H54 (cell line): ENCODE measurements at places on chromosomes 16 and 17.
A peak's percentile ranks its signal among the peaks of the same experiment; 100 is the strongest.

DNA sequence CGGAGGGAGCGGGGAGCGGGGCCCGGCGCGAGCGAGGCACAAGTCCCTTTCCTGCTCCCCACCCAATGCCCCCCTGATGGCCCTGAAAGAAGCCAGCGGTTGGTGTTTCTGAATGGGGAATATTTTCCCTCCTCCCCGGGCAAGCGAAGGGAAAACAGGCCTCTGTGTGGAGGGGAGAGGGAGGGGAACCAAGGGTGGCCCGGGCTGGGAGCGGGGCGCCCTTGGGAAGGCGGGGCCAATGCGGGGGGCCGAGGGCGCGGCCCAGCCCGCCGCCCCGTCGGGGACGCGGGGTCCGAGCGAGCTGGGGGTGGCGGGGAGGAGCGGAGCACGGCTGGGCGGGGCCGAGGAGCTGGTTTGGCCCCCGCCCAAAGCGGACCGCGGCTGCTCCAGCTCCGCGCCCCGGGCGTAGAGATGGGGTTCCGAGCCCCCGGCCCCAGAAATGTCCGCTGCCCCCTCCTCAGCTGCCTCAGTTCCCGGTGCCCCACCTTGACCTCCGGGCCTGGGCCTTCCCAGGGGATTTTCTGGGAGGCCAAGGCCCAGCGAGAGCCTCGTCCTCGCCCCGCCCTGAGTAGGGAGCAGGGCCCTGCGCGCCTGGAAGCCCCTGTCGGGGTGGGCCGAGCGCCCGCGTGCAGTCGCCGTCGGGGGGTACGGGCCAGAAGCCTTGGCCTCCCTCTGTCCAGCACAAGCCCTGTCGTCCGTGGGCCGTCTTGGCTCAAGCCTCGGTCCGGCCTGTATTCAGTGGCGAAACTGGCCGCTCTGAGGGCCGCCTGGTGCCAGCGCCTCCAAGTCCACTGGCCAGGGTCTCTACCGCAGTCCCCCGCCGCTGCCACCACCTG lies 3.9 kb upstream of the HEXIM1 start:
- no peak for DNase-seq

DNA sequence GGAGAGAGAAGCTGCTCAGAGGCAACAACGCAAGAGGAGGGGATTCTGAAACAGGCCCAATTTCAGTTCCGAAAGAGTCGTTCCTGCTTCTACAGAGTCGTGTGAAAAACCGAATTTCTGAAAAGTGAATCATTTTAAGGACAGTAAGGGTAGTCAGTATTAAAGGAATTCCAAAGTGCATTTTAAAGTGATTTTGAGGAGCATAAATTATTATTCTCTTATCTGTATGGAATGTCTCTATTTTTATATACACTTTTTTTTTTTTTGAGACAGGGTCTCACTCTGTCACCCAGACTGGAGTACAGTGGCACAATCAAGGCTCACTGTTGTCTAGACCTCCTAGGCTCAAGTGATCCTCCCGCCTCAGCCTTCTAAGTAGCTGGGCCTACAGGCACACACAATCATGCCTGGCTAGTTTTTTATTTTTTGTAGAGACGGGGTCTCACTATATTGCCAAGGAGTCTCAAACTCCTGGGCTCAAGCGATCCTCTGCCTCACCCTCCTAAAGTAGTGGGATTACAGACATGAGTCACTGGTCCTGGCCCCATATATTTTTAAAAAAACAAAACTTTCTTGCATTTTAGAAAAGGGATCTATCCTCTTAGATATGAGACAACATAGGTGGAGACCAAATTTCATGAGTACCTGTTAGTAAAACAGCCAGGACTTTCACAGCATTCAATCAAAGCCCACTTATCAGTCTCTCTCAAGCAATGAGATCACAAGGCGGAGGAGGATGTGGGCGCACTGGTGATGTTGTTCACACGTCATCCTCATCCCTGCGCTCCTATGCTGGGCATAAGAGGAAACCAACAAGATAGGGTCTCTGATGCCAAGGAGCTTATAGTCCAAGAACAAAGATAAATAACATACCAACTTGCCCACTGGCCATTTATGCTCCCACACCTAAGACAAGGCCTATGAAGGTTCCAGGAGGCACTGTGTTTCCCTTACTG lies 53.2 kb downstream of the SMG6 start:
- DNase-seq = no peak

- no peak for DNase-seq
Measured at GRCh38 chr16:3570420-3571062, 6.7 kb downstream of the NLRC3 start.

DNA sequence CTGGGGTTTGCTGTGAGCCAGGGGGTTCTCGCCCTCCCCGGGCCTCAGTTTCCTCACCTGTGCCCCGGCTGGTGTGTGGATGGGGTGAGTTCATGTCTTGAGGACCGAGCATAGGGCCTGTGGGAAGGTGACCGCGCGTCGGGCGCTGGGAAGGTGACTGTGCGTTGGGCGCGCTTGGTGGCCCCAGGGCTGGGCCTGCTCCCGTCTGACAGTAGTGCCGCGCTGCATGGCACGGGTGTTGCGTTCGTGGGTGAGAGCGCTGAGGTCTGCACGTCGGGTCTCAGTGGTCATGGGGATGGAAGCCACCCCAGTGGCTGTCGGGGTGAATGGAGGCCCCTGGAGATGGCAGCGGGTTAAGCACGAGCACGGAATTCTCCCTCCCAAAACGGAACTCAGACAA lies 9.2 kb downstream of the ASPSCR1 start:
- DNase-seq = no peak

DNA sequence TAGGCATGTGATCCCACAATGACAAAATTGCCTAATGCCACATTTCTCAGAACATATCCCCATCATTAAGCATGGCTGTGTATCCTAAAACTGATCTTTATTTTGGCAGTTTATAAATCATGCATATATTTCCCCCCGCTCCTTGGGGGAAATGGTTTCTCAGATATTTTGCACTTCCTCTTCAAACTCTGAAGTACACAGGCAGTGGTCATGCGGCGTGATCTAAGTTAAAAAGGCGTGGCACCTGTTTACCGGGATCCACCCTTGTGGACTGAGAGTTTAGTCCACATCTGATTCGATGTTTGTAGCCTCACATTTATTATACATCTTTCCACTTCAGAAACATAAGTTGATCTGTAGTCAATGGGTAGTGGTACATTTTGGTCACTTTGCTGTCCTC lies 51.4 kb downstream of the USP10 start:
- DNase-seq = no peak

GRCh38 chr17:27380551-27380950 lies 75.7 kb upstream of the KSR1 start:
- no peak for DNase-seq

DNA sequence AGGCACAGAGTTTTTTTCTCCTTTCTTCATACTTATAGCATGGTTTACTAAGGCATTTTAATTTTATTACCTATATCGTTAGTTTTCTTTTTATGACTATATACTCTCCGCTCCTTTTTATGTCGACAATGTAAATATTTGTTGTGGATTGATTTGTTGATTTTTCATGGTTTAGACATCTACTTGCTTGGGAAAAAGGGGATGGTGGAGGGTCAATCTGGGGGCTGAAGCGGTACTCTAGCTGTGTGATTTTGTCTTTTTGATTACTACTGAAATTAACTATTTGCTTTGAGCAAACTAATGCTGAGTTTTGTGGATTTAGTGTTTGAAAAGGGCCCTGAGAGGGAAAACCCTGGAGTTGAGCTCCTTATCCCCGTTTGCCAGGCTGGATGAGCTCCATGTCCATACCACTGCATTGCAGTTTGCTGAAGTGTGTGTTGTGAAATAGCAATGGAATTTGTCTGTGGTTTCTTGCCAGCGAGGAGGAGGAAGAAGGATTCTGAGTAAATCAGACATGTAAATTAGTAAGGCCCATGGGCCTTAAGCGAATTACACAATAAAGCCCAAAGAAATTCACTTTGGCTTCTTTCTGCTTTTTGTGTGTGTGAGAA lies 72.0 kb downstream of the FTO start:
- DNase-seq = peak; percentile 29
